ENCODE measurements at places on chromosomes 4 and X.
A peak's percentile ranks its signal among the peaks of the same experiment; 100 is the strongest.

- DNase-seq, result peak; percentile 81
Measured at GRCh38 chrX:134512566-134512965, 52.6 kb downstream of the HPRT1 start.

GRCh38 chr4:38832624-38833528 is 23.7 kb downstream of the TLR6 start:
- no peak for DNase-seq

DNA sequence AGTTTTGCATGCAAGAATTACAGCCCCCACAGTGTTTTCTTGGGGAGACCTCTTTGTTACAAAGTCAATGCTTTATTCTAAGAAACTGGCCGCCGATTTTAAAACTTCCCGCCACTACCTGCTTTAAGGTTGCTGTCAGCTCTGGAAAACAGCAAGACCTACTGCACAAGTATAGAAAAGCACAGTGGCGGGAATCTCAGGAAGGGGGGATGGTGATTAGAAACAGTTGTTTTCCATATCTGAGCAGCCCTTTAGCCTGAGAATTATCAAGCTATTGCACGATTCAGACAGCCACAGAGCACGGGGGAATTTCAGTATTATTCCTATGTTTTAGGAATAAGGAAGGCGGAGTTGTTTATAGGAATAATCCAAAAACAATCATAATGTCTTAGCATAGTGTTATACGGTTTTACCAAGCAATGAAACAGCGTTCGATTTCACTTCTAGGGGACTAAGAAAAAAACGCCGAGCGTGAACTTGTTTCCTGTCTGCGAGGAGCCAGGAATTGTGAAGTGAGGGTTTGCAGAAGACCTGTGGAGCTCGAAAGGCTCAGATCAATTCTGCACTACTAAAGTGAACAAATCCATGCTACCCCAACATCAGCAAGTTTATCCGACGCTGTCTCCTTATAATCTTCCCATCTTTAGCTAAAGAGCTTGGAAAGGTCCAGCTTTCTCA is 81.3 kb downstream of the HMGN5 start:
- DNase-seq, result no peak

- no peak for DNase-seq
Measured at GRCh38 chrX:30880058-30880457, 9.0 kb downstream of the TAB3 start.

- peak; percentile 18 for DNase-seq
Measured at GRCh38 chrX:41350976-41351569, 17.1 kb downstream of the DDX3X start.

- DNase-seq, result no peak
Measured at GRCh38 chr4:139825523-139826014, 159.9 kb downstream of the MGST2 start.

DNA sequence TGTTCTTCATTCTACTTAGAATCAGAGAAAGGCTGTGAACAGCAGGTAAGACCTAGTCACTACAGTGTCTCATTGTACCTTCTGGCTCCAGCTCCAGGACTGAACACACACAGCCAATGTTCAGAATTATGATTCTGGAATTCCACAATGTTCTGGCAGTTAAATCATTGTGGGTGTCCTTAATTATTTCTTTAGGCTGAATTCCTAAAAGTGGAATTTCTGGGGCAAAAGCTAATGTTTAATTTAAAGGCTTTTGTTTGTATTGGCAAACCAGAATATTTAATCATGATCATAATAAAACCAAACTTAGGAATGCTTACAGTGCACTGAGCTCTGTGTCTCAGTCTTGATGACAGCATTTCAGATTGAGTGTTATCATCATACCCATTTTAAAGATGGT is 67.0 kb upstream of the FAT1 start:
- peak; percentile 32 for DNase-seq

- peak; percentile 6 for DNase-seq
Measured at GRCh38 chr4:100366213-100366612, 151.6 kb downstream of the EMCN start.

GRCh38 chrX:151167791-151168345 is 8.5 kb upstream of the GPR50 start:
- no peak for DNase-seq

DNA sequence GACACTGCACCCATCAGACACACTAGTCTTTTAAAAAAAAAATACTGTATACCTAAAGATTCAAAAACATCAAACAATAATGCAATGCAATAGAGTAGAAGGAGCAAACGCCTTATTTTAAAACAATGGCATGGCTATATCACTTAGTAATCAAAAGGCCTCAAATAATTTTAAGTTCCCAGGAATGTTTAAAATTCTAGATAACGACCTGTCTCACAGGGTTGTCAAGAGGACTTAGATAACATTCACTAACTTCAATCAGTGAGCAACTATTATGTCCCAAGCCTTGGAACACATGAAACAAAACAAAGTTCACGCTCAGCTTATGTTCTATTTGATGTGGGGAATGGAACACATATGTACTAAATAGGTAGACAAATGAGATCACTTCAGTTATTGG is 106.5 kb downstream of the FRYL start:
- DNase-seq, result no peak

GRCh38 chr4:173247321-173247720 is 78.7 kb downstream of the GALNT7 start:
- no peak for DNase-seq

- no peak for DNase-seq
Measured at GRCh38 chr4:1623400-1623799, 60.7 kb downstream of the FAM53A start.

Measured in astrocyte of the hippocampus (primary cell).